Cortex of kidney (tissue), 1 donor: ENCODE measurements at places on chromosomes 16 and 17.

- no peak for DNase-seq
These were observed 7.4 kb downstream of the USP22 start for GRCh38 chr17:21035406-21035805.

DNA sequence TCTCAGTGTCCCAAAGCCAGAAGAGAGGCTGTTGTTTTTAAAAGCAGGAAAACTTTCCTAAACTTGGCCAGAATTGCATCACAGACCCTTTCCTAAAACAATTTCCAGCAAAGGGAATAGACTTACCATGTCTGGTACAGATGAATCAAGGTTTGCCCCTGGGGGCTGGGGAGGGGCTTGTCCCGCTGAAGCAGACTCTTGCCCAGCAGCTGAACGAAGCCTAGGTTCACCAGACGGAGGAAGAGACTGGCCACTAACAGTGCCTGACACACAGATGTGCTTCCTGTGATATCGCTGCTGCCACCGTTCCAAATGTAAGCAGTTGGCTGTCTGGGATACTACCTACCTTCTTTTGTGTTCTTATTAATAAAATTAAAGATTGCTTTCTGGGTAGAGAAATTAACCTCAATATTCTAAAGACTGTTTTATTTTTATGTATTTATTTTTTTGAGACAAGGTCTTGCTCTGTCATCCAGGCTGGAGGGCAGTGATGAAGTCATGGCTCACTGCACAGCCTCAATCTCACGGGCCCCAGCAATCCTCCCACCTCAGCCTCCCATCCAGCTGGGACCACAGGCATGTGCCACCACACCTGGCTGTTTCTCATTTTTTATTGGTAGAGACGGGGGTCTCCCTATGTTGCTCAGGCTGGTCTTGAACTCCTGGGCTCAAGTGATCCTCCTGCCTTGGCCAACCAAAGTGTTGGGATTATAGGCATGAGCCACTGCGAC is 13.5 kb downstream of the PRCD start:
- DNase-seq, result no peak

- DNase-seq, result no peak
These were observed 255.6 kb downstream of the HS3ST3A1 start for GRCh38 chr17:13346081-13346533.

DNA sequence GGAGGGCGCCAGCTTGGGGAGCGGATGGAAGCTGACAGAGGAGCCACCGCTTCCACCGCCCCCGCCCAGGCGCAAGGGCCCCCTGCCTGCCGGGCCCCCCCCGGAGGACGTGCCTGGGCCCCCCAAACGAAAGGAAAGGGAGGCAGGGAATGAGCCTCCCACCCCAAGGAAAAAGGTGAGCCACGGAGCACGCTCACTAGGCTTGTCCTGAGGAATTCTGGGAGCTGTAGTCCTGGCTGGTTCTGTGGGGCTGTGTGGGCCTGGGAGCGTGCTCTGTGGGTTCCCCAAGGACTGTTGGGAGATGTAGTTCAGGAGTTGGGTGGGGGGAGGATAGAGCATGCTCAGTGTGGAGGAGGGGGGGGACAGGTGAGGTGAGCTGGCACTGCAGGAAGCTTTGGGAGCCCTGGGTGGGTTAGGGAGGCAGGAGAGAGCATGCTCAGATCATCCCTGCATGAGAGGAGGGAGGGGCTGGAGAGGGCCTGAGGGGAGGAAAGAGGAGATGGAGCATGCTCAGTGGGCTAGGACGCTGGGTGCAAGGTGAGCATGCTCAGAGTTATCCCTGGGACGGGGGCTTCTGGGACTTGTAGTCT is 4.5 kb downstream of the FBXL19 start:
- no peak for DNase-seq
